ENCODE measurements at places on chromosomes 11 and 22.

DNA sequence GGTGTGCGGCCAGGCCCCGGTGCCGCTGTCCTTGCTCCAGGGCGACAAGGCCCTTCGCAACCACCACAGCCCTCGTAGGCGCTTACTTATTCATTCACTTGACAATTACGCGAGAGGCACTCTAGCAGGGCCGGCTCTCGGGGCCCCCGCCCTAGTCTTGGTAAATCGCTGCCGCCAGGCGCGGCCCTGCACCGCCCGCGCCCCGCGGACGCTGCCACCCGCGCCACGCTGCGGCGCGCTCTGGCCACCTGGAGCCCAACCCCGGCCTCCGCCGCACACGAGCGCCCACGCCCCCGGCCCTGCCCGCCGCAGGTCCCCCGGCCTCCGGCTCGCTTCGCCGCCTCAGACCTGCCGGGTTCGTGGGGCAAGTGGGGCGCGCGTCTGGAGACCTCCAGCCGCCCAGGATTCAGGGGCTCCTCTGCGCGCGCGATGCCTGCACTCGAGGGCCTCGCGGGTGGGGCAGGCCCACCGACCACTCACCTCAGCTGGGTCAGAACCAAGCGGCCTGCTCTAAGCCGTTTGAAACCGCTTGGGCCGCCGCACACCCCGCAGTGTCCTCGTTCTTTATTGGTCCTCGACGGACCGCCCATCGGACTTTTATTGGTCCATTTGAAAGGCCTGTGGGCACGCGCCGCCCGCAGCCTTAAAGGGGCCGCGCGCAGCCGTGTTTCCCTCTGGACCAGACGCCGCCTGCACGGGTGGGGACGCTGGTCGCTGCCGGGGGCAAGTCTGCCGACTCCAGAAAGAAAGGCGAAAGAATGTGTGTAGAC is at the start of gene CKAP5:
Gene CKAP5 (minus strand): TSS at position 541 of the 770 bp plus-strand sequence. CDS start 25,049 bp downstream, outside the sequence.
- peak; percentile 95 for DNase-seq

DNA sequence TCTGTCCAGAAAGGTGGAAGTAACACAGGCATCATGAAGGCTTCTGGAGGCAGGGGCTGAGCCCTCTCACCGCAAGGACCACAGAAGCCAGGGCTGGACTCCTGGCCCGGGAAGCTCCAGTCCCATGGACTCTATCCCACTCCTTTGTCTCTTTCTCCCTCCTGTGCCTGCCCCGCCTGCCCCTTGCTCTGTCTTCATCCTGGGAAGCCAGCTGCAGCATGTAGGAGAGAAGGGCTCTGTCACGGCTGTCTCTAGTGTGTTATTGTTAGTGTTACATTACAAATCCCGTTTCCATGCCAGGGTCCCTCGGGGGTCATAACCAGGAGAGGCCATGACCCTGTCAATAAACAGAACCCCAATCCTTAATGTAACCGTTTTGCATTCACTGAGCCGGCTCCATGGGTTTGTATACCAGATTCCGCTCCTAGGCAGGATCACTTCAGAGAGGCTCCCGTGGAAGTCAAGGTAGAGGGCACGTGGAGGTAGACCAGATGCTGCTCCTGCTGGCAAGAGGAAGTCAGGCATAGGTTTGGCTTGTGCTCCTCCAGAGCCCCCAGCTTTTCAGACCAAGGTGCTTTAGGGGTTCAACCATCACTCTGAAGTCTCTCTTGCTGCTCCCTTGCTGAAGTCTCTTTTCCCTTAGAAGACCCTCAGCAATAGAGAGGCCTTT is 293.2 kb downstream of the ETS1 start:
- no peak for DNase-seq

GRCh38 chr11:2380807-2381350 is 3.8 kb downstream of the CD81 start:
- no peak for DNase-seq

DNA sequence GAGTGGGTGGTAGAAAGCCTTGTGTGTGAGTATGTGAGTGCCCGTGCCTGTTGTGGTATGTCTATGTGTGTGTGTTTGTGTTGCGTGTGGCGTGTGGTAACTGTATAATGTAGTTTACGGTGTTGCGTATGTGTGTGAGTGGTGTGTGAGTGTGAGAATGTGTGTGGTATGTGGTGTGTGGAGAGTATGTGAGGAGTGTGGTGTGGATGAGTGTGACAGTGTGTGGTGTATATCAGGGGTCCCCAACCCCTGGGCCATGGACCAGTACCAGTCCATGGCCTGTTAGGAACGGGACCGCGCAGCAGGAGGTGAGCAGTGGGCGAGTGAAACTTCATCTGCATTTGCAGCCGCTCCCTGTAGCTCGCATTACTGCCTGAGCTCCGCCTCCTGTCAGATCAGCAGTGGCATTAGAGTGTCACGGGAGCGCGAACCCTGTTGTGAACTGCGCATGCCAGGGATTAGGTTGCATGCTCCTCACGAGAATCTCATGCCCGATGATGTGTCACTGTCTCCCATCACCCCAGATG is 5.7 kb downstream of the UPK3A start:
- DNase-seq = no peak

- no peak for DNase-seq
These were observed 13.9 kb downstream of the IFITM10 start for GRCh38 chr11:1736447-1736992.

GRCh38 chr11:8531312-8531711 is 62.7 kb downstream of the STK33 start:
- no peak for DNase-seq

- no peak for DNase-seq
These were observed 145.8 kb downstream of the LUZP2 start for GRCh38 chr11:24642648-24643047.

GRCh38 chr11:74739546-74740270 is 8.5 kb upstream of the CHRDL2 start:
- peak; percentile 83 for DNase-seq

- no peak for DNase-seq
These were observed 55.9 kb upstream of the MN1 start for GRCh38 chr22:27857443-27857842.

- DNase-seq = no peak
These were observed 15.0 kb downstream of the RHOD start for GRCh38 chr11:67071420-67072284.

DNA sequence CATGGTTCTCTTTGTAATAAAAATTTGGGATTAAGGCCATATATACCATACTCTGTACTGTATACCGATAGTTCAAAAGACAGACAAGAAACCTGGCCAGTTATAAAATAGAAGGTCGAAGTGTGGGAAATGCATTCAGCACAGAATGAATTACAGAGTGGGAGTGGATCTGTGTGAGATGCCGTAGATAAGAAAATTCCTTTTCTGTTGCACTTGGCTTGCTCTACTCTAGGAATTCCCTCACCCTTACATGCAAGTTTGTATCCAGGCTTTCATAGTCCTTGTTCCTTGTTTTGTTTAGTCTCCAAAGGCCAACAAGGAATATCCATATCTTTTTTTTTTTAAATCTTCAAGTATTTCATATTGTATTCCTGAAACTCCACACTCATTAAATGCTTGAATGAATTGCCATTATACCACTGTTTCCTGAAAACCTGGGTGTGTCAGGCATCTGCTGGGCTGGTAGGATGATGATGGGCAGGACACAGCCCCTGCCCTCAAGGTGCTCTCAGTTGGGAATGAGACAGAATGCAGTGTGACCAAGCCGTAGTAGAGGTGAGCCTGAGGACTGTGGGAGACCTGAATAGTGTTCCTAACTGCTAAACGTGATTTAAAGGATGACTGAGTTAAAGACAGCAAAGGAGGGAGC is 53.5 kb downstream of the TEAD1 start:
- DNase-seq = no peak

- DNase-seq = no peak
These were observed 60.9 kb upstream of the SYN3 start for GRCh38 chr22:33119044-33119443.

GRCh38 chr11:14318581-14318981 is 40.4 kb downstream of the RRAS2 start:
- DNase-seq = no peak

DNA sequence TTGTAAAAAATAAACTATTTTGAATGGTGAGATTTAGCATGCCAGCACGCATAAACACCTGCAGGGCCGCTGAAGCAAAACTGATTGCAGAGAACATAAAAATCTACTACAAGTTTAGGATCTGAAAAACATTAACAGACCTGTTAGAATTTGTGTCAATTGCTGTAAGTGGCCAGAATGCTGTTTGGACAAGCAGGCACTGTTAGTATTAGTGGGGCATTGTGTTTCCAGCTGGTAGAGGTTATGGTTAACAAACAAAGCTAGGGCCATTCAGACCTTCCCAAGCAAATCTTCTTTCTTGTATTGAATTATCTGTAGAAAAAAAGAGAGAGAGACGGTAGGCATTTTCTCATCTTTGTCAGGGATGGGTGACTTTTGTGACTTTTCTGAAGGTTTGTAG is 57.6 kb upstream of the OLFML1 start:
- no peak for DNase-seq

All from osteocyte (in vitro differentiated cells).